ENCODE measurements at places on chromosomes 5 and 9.

DNA sequence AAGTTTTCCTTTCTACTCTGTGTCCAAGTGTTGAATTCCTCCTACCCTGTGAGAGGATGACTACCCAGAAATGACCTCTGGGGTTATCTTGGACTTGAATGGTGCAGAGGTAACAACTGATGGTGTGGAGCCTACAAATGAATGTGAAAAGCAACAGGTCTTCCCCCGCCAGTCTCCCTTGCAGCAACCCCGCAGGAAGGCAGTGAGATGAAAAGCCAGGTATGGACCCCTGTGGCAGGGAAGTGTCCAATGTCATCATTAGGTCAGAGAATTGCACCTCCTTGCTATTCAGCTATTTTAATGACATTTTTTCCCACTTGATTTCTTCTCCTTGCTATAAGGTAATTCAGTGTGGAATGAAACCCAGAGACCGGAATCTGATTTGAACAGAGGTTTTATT lies 58.5 kb downstream of the MAT2B start:
- DNase-seq, result no peak

- DNase-seq, result no peak
These were observed 435.7 kb downstream of the DMAC1 start for GRCh38 chr9:7363777-7364477.

GRCh38 chr5:153704110-153704509 lies 213.6 kb downstream of the GRIA1 start:
- DNase-seq, result no peak

GRCh38 chr5:63963926-63964325 lies 1.7 kb upstream of the HTR1A start:
- DNase-seq, result no peak

DNA sequence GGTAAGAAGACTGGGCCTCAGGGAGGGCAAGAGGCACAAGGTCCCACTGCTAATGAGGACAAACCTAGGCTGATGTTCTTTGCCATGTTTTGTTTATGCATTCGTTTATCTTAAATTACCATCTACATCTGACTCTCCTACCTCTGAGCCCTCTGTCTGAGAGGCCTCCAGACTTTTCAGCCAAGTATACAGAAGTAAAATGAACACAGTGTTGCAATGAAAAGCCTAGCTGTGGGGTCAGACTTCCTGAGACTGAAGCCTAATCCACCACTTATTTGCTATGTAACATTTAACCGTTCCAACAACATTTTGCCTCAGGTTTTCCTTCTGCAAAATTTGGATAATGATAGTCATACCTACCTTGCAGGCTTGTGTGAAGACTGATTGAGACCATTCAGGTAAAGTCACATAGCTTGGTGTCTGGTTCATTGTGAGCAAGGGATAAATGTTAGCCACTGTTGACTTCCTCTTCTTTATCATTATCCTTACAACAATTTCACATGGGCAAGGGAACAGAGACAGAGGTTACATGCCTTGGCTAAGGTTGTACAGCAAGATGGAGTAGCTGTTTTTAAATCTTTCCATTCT lies 374.9 kb upstream of the CLINT1 start:
- no peak for DNase-seq

DNA sequence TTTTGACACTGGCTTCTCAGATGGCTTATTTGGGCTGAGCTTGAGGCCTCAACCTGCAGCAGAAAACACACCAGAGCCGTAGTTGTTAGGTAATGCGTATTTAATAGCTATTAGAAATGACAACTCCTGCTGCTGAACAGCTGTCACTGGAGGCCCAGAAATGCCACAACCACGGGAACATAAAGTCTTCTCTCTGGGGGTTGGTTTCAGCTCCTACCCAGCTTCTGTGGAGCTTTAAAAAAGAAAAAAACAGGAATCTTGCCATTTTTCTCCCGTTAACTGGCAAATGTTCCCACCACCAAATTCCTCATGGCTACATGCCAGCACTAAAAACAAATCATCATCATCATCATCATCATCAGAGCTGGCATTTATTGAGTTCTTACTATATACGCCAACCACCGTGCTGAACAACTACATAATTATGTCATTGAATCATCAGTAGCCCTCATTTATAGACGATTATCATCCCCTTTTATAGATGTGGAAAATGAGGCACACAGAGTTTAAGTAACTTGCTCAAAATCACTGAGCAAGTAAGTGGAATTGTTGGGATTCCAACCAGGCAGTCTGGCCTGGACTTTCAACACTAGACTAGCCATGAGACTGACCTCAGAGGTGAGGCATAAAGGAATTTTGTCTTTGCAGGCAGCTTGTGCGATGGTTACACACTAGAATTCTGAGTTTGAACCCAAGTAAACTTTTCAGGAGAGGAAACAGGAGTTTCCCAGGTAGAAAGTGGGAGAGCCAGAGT lies 185.3 kb upstream of the WWC1 start:
- DNase-seq, result no peak

DNA sequence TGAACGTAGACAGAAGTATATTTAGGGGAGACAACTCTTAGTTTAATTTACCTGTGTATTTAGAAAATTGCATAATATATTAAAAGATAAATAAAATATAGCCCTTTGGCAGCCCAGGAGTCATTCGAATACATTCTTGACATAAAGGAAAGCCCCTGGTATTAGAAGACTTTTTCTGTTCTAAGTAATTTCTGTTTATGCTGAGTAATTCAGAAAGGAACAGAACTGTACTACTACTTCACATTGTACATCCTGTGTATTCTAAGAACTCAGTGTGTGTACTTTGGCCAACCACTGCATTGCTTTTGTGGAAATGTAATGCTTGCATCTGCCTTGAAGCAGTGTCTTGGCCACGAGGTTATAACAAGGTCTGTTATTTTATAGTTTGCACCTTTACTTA lies 136.4 kb downstream of the KDM4C start:
- no peak for DNase-seq

GRCh38 chr9:447230-448025 lies 232.8 kb downstream of the DOCK8 start:
- DNase-seq, result peak; percentile 52

GRCh38 chr5:66351813-66352212 lies 207.7 kb downstream of the SREK1 start:
- no peak for DNase-seq

- DNase-seq, result no peak
These were observed 118.0 kb upstream of the IRX2 start for GRCh38 chr5:2869471-2869870.

DNA sequence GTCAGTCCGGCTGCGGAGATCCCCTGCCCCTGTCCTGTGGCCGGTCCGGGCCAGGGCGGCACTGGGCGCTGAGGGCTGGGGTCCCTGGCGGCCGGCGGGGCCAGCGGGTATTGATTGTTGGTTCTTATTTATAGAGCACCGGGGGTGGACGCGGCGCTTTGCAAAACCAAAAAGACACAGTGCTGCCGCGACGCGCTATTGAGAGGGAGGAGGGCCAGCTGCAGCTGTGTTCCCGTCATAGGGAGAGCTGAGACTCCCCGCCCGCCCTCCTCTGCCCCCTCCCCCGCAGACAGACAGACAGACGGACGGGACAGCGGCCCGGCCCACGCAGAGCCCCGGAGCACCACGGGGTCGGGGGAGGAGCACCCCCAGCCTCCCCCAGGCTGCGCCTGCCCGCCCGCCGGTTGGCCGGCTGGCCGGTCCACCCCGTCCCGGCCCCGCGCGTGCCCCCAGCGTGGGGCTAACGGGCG lies 2.5 kb downstream of the LRRC26 start:
- no peak for DNase-seq

DNA sequence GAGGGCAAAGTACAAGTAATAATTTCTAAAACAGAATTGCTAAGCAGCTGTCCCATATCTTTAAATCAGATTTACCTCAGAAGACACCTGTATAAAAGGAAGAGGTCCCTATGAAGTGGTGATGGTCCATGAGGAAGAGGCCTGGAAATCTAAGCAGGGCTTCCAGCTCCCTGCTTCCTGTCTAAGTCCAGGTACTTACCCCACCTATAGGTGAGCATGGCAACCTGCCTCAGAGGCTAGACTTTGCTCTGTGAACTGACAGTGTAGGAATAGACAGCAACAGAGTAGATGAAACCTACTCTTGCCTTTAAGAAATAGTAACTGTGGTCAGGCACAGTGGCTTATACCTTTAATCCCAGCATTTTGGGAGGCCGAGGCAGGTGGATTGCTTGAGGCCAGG lies 55.8 kb upstream of the ARRDC3 start:
- no peak for DNase-seq

DNA sequence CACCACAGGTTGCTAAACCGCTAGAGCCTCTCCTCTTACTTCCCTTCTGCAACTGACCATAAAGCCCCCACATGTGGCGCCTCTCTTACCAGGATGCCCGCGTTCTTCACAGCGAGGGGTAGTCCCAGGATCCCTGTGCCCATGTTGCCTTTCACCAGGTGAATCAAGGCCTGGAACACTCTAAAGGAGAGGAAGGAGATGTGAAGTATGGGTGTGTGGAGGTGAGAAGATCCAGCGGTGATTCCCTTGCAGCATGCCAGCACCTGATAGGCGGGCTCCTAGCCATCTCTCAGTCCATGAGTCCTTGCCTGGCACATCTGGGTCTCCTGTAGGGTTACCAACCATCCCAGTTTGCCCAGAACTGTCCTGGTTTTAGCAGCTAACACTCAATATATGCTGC lies 3.3 kb downstream of the SLC36A2 start:
- no peak for DNase-seq

DNA sequence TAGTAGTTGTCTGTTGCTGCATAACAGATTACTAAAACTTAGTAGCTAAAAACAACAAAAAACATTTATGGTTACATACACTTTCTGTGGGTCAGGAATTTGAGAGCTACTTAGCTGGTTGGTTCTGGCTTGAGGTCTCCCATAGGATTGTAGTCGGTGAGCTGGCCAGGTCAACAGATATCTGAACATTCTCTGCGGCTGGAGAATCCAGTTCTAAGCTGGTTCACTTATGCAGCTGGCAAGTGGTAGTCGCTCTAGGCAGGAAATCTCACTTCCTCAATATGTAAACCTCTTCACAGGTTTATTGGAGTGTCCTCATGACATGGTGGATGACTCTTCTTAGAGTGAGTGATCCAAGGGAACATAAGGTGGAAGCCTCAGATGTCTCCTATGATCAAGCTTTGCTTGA lies 65.7 kb upstream of the TNFAIP8 start:
- no peak for DNase-seq

GRCh38 chr5:36982146-36982545 lies 105.6 kb downstream of the NIPBL start:
- no peak for DNase-seq

GRCh38 chr5:150700246-150700593 lies 642 bp downstream of the RBM22 start:
- DNase-seq, result no peak

GRCh38 chr5:157523976-157524375 lies 51.6 kb downstream of the ADAM19 start:
- no peak for DNase-seq

DNA sequence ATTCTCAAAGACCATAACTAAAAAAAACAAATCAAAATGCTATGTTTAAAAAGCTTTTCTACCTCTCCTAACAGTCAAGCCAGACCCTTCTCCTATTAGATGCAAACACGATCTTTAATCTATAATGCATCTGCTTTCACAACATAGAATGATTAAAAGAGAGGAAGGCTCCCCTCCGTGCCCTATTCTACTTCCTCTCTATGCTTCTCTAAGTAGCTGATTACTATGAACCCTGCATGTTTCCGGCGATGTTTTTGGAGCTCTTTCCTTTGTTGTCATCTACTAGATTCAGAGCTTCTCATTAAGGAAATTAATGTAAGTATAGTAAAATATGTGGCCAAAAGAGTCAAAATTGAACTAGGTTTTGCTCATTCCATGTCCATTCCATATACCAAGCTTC lies 29.2 kb upstream of the CEP120 start:
- DNase-seq, result no peak

GRCh38 chr9:21856301-21857094 lies 54.1 kb downstream of the MTAP start:
- DNase-seq, result no peak

- no peak for DNase-seq
These were observed 96.3 kb downstream of the GLDC start for GRCh38 chr9:6549106-6549800.

- no peak for DNase-seq
These were observed 34.7 kb downstream of the PIP5K1B start for GRCh38 chr9:68739621-68740174.

DNA sequence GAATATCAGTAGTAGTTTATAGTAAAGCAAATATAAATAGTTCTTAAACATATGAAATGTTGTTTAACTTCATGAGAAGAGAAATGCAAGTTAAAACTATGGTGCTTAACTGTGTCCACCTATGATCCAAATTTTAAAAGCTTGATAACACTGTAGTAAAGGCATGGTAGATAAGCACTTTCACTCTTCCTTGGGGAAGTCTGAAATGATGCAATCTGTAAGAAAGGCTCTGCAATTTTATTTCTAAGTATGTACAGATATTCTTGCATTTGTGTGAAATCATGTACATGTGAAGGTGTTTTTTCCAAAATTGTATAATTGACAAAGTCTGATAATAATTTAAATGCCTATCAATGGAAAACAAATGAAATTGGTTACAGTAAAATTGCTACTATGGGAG lies 66.9 kb downstream of the SYK start:
- DNase-seq, result no peak

GRCh38 chr9:131082774-131083512 lies 13.4 kb upstream of the AIF1L start:
- DNase-seq, result no peak

DNA sequence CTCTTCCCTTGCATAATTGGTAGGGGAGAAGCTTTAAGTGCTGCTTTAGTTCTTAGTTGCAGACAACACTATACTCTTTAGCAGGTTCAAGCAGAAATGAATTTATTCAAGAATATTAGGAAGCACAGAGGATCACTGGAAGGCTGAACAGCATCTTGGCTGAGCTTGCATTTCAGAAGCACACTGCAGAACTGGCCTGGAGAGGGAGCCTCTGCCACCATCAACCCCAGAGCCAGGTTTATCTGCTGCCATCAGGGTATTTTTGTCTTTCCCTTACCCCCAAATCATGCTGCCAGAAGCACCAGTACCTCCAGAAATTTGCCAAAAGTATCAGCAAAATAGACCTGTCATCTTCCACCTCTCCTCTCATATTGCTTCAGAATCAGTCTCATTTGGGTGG lies 440.7 kb downstream of the DMAC1 start:
- no peak for DNase-seq

GRCh38 chr9:15213249-15213648 lies 93.8 kb downstream of the TTC39B start:
- no peak for DNase-seq

DNA sequence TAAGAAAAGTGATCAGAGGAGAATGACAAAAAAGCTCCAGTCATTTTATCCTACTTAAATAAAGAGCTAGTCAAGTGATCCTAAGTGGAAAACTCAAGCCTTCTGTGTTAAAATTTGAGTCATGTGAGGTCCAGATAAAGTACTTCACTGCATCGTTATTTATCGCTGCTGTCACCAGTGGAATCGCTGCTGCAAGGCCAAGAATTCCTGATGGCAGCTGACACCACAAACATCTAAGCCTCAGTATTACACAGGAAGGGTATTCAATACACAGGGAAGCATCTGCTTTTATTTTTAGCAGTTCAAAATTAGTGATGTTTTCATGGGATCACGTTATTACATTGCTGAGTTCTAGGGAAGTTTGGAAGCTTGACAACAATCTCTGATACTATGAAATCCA lies 190.3 kb downstream of the GOLPH3 start:
- no peak for DNase-seq

All from activated T-helper 1 cell treated with Interleukin-2 at 50 U/mL for 16 hours (primary cell).